ENCODE measurements at places on chromosomes 2 and 18.

- no peak for DNase-seq
These were observed 122.6 kb upstream of the SERPINE2 start for GRCh38 chr2:224161712-224162111.

GRCh38 chr2:81940266-81940955 lies 1635.9 kb upstream of the LRRTM1 start:
- DNase-seq, result no peak

- peak; percentile 94 for DNase-seq
These were observed 109.5 kb downstream of the CDC42EP3 start for GRCh38 chr2:37561615-37562569.

DNA sequence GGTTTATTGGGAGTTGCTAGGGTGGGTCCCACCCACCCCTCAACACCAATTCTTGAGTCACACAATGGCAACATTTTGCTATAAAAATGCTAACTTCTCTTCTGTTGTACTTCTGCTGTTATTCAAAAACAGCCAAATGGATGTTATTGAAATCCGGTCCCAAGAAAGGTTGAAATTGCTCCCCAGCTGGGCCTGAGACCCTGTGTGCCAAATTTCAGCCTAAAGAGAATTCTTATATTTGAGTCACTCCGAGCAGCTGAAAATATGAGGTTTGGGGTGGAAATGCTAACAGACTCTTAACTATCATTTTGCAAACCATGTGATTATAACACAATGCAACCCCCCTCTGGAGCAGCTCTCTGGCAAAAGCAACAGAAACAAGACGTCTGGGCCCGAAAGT lies 27.0 kb upstream of the ACVR1 start:
- no peak for DNase-seq

DNA sequence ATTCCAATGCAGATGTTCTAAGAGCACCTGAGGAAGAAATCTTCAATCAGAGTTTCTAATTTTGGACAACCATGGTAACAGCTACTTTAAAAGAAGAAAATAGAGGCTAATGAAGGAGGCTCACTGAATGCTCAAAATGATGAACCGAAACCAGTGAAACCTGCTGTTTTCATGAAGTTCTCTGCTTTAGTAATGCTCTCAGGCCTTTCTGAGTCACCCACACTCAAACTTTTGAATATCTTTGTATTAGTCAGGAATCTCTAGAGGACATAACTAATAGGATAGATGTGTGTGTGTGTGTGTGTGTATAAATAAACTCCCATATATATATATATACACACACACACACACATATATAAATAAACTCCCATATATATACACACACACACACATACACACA lies 76.9 kb upstream of the RIT2 start:
- no peak for DNase-seq

- no peak for DNase-seq
These were observed 21.2 kb downstream of the RBM43 start for GRCh38 chr2:151240433-151240832.
